ENCODE measurements at places on chromosomes 5 and 9. TPM values are rescaled to one million over a fixed set of nuclear protein-coding genes. Genes with fewer than 3 reads are reported as not detected.

DMRT1 gene
- total RNA-seq = not detected

TIMD4 gene
- total RNA-seq = 3.4 TPM

OGN gene
- not detected for total RNA-seq

B4GALT7 gene
- 13.6 TPM for total RNA-seq

NSG2 gene
- total RNA-seq = not detected

DEPDC1B gene
- total RNA-seq = 35.0 TPM

IL9 gene
- not detected for total RNA-seq

PCDHA13 gene
- not detected for total RNA-seq

WDR5 gene
- total RNA-seq = 39.4 TPM

DNA sequence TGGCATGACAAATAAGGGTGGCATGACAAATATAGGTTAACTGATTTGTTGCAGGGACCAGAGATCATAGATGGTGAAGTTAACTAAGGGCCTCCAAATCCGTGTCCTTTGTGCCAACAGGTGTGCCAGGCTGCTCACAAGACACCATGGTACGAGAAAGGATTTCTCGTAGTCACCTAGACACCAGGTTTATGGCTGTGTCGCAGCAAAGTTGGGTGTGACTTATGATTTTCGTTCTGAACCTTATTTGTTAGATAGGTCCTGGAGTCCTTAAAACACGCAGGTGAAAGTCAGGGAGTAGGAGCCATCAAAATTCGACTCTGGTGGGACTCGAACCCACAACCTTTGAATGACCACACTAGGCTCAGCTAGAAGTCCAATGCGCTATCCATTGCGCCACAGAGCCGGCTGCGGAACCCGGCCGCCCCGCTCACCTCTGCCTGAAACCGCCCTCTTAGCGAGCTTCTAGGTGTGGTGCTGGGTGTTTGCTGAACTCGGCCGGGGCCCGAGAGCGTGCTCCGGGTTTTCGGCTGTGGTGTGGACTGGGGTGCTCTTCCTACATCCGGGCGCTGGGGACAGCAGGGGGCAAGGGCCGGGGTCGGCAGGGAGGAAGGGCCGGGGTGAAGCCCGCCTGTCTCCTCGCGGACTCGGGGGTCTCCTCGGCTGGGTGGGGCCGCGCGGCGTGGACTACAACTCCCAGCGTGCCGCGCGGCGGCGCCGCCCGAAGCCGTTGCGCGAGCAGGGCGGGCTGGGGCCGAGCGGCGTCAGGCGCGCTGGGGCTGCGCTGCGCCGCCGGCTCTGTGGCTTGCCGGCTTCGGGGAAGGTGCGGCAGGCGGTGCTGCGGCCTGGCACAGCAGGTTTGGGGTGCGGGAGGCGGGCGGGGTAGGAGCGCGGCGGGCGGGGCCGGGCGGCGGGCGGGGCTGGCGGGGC is at the start of gene SLC27A4:
SLC27A4 (plus strand) TSS at position 767 of the 930 bp plus-strand sequence. CDS start 2,606 bp downstream, outside the sequence.
- DNase-seq = peak; percentile 78

- DNase-seq = no peak
These were observed 47.8 kb downstream of the PTTG1 start for GRCh38 chr5:160469156-160470144.

DNA sequence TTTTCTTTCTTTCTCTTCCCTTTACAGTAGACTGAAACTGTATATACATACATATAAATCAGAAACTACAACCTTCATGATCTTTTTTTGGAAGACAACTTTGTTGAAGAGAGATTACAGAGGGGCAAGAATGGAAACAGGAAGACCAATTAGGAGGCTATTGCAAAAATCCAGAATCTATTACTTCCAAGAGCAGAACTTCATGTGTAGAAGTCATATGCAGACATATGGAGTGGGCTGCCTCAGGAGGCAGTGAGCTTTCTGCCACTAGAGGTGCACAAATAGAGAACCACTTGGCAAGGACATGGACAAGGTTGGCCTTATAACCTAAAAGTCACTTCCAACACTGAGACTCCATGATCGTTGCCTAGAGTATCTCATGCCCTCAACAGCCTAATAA is 157.8 kb upstream of the NR4A3 start:
- no peak for DNase-seq

- peak; percentile 49 for DNase-seq
These were observed 13.2 kb upstream of the CEL start for GRCh38 chr9:133048595-133048994.

GRCh38 chr5:81188962-81189361 is 44.2 kb upstream of the CKMT2 start:
- no peak for DNase-seq

DNA sequence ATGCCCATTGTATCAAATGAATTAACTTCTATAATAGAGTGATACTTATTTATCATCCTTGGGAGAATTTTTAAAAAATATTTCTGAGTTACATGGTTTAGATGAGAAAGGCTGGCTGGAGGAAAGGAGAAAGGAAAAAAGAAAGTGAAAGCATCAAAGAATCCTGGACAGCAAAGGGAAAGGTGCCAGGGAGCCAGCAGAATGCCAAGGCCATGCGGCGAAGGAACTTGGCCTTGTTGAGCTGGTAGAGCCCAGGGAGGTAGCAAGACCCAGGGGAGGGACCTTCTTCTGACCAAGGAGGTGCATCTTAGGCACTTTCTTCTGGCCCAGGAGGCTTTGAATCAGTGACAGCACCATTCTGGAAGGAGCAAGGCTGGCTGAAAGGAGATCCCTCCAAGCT is 240.5 kb downstream of the ENC1 start:
- DNase-seq = no peak

DNA sequence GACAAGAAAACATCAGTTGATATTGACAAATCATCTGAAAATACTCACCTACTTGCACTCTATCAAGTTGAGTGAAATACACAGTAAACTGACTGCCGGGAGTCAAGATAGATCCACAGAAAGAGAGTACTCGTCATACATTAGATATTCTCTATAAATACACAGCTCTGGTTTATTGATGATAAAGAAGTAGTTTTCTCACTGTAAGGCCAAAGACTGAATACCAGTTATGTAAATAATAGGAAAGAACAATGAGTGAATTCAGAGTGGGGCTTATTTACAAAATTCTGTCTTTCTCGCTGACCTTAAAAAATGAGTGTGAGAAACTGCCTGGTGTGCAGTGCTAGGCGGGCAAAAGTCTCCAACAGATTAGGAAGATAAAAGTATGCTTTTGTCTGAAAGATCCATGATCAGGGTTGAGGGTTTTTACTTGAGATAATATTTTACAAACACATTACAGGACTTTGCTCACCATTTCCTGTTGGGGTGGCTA is 341.0 kb downstream of the KCTD16 start:
- no peak for DNase-seq

DNA sequence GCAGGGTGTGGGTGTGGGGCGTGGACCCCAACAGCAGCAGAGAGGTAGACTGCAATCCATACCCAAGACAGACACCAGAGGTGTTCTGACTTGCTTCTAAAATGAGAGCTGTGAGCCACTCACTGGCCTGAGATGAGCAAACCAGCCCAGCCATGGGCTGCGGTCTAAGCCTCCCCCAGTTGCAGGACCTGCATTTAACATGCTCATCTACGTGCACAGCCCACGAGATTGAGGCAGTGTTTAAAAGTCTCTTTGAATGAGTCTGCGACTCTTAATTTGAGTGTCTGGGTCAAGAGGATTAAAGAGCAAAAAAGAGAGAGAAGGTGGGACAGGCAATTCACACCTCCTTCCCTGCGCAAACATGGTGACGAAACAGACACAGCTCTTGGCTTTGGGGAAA is 5.9 kb downstream of the SURF4 start:
- no peak for DNase-seq

- no peak for DNase-seq
These were observed 110.1 kb upstream of the IRX2 start for GRCh38 chr5:2861605-2862004.

GRCh38 chr5:71996789-71997188 is 110.5 kb upstream of the MAP1B start:
- no peak for DNase-seq

DNA sequence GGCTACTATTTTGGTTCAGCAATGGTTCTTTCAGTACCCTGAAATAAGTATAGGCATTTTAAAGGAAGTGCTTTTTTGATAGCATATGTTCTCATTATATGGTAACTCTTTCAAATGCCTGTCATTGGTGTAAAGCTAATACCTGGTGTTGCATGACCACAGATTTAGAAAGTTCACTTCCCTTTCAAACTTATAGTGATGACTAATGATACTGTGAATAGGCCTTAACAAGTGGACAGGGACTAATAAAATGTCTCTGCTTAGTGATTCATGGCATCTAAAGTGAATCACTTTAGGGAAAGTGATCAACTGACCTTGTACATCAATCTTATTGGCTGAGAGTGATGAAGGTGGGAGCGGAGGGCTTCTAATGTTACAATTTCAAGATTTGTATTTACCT is 21.6 kb downstream of the MRPL22 start:
- DNase-seq = no peak

DNA sequence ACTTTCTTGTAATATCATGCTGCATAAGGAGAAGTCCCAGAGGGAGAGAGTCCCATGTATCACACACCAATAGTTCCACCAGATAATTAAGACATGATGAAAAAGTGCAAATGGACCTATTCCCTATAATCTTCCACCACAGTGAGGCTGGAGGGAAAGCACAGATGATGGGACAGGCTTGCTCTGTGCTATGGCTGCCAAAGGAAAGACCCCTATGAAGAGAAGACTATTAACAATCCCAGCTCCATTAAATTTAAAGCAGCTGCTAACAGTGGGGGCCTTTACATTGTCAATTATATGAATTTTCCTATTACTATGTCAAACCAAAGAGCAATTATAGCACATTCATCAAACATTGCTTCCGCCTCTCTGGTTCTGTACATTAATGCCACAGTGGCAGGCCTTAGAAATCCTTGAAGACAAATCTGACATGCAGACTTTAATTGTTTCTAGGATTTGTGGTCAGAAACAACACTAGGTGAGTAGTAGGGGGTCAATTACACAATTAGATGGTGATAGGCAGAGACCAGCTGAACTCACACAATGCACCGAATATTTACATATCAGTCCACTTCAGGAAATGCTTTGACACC is 551.3 kb downstream of the TLE1 start:
- no peak for DNase-seq

GRCh38 chr5:179504600-179505396 is 45.6 kb upstream of the RUFY1 start:
- no peak for DNase-seq

GRCh38 chr5:141968914-141969608 is at the start of gene RNF14:
Gene RNF14 (plus strand): TSS chr5:141969105. CDS start chr5:141973589, 4,484 bp downstream.
- peak; percentile 96 for DNase-seq

GRCh38 chr5:159332800-159333544 is 2.7 kb upstream of the IL12B start:
- DNase-seq = no peak

GRCh38 chr5:180208435-180209081 is 453 bp downstream of the RASGEF1C start:
- DNase-seq = no peak

- DNase-seq = no peak
These were observed 203.4 kb upstream of the RASEF start for GRCh38 chr9:83266331-83266665.

- peak; percentile 12 for DNase-seq
These were observed 44.8 kb downstream of the PRRC1 start for GRCh38 chr5:127562252-127562651.

GRCh38 chr9:88821033-88821745 is 170.1 kb upstream of the S1PR3 start:
- no peak for DNase-seq

DNA sequence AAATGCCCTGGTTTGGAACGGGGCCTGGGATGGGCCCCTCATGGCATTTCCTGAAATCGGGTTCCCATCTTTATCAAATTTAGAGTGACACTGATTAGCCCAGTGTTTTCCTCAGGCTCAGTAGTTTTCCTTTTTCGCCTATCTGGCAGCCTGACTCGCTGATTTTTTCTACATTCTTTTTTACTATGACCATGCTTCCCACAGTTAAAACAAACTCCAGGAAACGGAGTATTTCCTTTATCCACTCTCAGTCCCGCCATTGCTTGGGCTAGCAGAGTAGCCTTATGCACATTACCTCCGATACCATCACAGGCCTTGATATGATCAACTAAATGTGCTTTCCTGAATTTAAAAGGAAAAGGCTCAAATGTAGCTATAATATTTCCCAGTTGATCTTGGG is 5.5 kb downstream of the OR1Q1 start:
- DNase-seq = no peak

GRCh38 chr5:140480310-140481014 is 67.0 kb upstream of the EIF4EBP3 start:
- no peak for DNase-seq

DNA sequence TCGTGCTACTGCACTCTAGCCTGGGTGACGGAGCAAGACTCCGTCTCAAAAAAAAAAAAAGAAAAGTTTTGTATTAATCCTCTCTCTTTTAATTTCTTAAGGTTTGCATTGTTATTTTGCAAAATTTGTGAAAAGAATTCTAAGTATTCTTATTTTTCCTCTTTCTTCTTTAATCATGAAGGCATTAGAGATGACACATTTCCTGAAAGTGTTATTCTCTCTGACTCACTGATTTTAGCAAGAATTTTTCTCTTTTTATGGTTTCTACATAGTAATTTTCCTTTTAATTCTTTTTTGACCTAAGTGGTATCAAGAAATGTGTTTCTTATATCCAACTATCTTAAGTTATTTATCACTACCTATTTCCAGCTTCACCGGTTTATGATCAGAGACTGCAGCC is 78.0 kb downstream of the NSUN2 start:
- DNase-seq = no peak

DNA sequence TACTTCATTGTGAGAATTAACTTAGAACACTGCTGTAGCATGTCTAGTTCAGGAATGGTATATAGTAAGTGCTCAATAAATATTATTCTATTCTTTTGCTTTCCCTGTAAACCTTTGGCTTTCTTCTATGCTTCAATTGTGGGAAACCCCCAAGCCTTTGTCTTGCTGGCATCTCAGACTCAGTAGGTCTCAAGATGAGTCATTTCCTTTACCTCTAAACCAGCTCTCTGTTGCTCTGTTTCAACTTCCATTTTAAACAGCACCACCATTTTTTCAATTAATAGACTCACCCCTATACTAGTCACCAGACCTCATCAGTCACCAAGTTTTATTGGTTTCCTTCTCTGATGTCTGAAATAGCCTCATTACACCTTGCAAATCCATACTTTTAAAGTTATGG is 43.5 kb downstream of the DMAC1 start:
- peak; percentile 46 for DNase-seq

GRCh38 chr5:17680737-17681136 is 46.5 kb downstream of the TAF11L14 start:
- no peak for DNase-seq

- DNase-seq = no peak
These were observed 33.5 kb upstream of the SHOC1 start for GRCh38 chr9:111828193-111828592.

DNA sequence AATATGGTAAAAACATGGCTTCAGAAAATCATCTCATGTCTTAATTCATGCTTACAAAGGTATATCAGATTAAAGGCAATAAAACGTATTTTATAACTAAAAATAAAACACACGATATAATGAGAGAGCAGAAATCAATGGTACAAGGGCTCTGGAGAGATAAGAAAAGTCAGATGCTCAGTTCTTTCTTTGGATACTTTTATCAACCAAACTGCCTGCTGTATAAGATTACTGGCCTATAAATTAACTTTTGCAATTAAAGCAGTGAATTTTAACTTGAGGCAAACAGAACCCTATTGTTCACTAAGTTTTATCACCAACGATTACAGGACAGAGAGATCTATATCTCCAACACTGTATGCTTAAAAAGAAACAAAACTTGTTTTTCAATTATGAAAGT is 42.1 kb upstream of the HNRNPA0 start:
- DNase-seq = no peak

GRCh38 chr9:109769250-109769649 is 10.7 kb upstream of the PALM2AKAP2 start:
- no peak for DNase-seq

- DNase-seq = no peak
These were observed 1.2 kb downstream of the DUSP1 start for GRCh38 chr5:172769616-172770373.
